OCI-M1 (cell line): ENCODE measurements at places on chromosomes 7 and 10.
A peak's percentile ranks its signal among the peaks of the same experiment; 100 is the strongest.

- DNase-seq: no peak
These were observed 9.5 kb upstream of the TBX20 start for GRCh38 chr7:35263396-35263795.

DNA sequence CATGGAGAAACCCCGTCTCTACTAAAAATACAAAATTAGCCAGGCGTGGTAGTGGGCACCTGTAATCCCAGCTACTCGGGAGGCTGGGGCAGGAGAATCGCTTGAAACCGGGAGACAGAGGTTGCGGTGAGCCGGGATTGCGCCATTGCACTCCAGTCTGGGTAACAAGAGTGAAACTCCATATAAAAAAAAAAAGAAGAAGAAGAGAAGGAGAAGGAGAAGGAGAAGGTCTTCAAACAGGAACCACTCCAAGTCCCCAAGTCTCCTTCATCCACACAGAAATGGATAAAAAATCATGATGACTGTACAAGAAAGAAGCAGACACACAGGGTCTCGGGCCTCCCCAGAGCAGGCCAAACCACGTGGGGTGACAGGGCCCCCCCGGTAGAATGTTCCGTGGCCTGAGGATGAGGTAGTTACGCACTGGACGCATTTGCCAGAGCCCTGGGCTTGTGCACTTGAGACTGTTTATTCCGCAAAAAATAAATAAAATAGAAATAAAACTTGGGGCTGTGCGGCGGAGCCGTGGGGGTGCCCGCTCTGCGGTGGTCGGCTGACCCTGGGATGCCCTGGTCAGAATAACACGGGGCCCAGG, 15.8 kb downstream of the VENTX start:
- DNase-seq: no peak

GRCh38 chr10:18323916-18324315, 183.7 kb downstream of the CACNB2 start:
- DNase-seq: no peak

GRCh38 chr10:112333452-112333851, 40.5 kb upstream of the ACSL5 start:
- no peak for DNase-seq

- DNase-seq: no peak
These were observed 5.1 kb upstream of the TSPAN12 start for GRCh38 chr7:120862987-120863590.

DNA sequence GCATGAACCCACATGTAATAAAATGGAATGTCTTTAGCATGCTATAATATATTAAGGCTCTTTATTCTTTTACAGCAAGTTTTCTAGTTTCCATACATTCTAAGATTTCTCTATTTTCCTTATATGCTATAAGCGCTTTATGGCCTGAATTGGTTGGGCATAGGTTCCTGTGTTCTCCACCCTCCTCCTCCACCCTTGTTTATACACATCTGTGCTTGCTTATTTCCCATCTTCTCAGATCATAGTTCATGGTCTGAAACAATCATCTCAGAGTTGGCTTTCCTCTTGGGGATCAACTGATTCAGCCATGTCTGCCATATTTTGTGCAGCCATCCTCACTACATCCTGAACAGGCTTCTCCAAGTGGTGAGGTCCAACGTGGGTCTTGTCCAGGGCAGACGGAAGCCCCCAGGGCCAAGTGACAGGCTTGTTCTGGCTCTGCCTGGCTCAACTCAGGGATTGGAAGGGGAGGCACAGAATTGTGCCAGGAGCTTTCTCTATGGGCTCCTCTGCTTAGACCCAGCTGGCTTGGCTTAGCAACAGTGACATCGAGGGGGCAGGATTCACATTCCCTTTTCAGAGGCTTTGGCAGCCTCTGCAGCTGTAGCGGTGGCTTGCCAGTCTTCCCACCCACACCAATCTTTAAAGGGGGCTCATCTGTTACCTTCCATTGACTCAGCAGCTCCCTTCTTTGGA, 327.3 kb downstream of the PTEN start:
- no peak for DNase-seq

- DNase-seq: no peak
These were observed 347.7 kb downstream of the POM121L12 start for GRCh38 chr7:53383131-53383530.

DNA sequence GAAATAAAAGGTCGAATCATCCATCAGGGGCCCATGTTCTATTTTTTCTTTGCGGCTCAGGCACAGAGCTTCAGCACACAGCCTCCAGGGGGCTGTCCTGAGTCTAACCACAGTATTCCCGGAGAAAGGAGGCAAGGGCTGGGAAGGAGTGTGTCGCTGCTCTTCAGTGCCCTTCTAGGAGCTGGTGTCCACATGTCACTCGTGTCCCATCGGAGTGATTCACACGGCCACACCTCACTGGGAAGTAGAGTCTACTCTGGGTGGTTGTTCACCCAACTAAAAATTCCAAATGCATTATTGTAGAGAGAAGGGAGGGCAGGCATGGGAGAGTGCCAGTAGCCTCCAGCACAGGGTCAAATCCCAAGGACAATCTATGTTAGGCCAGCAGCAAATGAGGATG, 114.8 kb upstream of the LANCL2 start:
- DNase-seq: no peak

DNA sequence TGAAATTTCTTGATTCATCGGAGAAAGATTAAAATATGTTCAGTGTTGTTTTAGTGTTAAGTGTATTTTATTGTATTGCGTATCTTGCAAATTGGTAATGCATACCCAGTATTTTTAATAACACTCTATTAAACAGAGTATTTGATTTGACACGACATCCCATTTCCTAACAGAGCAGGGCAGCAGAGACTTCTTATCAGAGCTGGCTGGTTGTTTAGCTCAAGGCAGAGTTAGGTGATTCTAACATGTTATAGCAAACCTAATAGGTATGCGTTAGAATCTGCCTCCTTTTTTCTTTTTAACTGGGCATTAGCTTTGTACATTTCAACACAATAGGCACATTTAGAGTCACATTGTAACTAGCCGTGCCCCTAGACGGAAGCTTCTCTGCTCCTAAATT, 57.1 kb upstream of the CELF2 start:
- DNase-seq: no peak

DNA sequence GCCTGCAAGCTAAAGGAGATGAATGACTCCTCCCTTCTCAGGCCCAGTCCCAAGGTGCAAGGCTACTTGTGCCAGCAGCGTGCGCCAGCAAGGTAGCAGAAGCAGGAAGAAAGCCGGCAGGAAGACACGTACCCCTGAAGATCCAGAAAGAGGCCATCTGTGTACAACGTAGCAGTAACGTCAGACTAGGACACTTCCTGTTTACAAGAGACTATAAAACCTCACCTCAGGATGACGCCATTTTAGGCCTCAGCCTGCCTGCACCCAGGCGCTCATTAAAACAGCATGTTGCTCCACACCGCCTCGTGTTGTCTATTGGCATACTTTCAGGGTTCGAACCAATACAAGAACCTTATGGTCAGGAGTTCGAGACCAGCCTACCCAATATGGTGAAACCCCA, 41.4 kb upstream of the SNX10 start:
- DNase-seq: no peak

DNA sequence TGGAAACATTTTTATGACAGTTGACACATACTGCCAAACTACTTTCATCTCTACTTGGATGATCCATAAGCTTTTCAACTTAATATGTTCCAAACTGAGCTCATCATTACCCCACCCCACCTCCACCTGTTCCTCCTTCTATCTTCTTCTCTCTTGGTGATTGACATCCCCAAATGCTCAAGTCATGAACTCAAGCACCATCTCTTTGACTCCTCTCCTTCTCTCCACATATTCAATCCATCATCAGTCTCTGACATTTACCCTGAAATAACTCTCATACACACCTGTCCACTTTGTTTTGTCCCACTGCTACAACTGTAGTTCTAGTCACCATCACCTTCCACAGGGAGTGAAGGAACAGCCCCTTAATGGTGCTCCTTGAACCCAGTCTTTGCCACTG, 43.3 kb downstream of the SGCE start:
- DNase-seq: no peak

DNA sequence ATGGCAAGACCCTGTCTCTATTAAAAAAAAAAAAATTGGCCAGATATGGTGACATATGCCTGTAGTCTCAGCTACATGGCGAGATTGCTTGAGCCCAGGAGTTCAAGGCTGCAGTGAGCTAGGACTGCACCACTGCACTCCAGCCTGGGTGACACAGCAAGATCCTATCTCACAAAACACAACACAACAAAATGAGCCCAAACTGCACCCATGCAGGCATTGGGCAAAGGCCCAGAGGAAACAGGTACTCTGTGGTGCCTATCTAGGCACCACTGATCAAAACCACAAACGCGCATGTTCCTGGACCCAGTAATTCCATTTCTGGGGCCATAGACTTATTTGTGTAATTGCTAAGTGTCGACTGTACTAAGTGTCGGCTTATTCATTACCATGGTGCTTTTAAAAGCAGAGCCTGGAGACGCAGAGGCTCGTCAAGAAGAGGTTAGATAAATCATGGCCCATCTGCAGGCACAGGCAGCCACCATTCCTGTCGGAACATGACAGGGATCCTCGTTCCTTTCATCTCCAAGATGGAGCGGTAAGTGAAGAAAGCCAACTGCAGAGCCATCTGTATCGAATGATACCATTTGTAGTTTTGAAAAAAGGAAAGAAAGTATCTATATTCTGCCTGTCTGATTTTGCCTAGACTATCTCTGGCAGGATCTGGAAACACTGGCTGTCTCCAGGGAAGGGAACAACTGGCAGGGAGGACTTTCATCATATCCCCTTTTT, 160.4 kb upstream of the RHEB start:
- peak; percentile 5 for DNase-seq

- DNase-seq: no peak
These were observed 83.9 kb downstream of the ADCY1 start for GRCh38 chr7:45657890-45658715.

DNA sequence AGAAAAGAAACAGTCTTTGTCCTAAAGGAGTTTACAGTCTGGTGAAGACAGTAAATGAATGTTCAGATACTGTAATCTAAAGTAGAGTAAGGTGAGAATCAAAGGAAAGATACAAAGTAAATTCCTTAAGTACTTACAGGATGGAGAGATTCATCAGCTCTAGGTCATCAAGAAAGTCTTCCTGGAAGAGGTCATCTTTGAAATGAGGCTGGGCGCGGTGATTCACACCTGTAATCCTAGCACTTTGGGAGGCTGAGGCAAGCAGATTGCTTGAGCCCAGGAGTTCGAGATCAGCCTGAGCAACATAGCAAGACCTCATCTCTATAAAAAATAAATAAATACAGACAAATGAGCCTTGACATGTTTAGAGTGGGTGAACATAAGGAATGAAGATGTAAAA, 18.3 kb downstream of the FHIP2A start:
- DNase-seq: no peak

GRCh38 chr10:283916-284356, 148.7 kb downstream of the ZMYND11 start:
- no peak for DNase-seq

DNA sequence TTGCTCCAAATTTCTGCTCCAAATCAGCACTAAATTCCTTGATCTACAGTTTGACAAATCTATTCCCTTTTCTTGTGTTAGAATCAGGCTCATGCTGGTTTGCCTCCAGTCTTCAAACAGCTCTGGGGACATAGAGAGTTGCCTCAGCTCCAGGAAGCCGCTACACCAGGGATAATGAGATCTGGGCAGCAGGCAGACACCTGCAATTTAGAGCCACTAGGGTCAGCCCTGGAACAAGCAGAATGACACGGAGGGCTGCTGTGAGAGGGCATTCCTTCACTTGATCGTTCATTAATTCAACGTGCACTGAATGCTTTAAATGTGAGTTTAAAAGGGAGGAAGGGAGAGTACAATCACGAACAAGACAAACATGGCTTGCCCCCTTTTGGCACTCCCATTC, 3.7 kb upstream of the ELMO1 start:
- no peak for DNase-seq

DNA sequence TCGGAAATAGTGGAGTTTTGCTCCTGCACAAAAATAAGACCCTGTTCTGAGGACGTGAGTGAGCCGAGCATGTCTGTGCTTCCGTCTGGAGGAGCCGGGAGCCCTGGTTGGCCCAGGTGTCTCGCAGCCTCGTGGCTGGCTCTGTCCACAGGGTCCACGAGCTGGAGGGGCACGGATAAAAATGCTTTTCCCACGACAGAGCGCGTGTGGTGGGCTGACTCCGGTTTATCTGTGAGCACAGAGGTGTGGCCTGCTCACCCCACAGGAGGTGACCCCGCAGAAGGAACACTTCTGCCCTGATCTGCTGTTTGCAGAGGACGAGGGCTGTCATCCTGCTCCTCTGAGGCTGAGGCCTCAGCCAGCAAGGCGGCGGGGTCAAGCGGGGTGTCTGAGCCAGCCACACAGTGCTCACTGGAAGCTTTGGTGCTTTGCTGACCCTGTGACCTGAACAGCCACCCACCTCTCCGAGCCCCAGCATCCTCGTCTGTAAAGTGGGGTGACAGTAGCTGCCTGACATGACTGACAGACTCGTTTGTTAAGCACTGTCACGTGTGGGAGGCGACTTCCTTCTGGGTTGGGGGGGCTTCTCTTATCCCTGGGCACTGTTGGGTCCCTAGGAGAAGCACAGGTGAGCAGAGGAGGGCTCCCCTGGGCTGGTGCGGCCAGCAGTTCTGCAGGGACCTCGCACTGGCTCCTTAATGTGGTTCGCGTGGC, 162.5 kb downstream of the DNAJB6 start:
- no peak for DNase-seq

- DNase-seq: no peak
These were observed 216.4 kb downstream of the CRPPA start for GRCh38 chr7:16204953-16205352.

GRCh38 chr10:5503477-5503835, 4.1 kb upstream of the CALML5 start:
- DNase-seq: no peak

DNA sequence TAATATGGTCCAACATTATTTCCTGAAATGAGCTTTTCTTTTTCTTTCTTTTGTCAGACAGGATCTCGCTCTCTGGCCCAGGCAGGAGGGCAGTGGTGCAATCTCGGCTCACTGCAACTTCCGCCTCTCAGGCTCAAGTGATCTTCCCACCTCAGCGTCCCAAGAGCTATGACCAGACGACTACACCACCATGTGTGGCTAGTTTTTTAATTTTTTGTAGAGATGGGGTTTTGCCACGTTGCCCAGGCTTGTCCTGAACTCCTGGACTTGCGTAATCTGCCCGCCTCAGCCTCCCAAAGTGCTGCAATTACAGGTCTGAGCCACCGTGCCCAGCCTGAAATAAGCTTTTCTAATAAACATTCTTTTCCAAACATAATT, 48.6 kb downstream of the CUL2 start:
- DNase-seq: no peak
